Heart left ventricle (tissue), 16 donors: ENCODE measurements at places on chromosomes 4 and X.

- DNase-seq = no peak
Measured at GRCh38 chrX:10893366-10893765, 217.8 kb upstream of the HCCS start.

- no peak for DNase-seq
Measured at GRCh38 chr4:89324671-89325070, 17.1 kb upstream of the GPRIN3 start.

DNA sequence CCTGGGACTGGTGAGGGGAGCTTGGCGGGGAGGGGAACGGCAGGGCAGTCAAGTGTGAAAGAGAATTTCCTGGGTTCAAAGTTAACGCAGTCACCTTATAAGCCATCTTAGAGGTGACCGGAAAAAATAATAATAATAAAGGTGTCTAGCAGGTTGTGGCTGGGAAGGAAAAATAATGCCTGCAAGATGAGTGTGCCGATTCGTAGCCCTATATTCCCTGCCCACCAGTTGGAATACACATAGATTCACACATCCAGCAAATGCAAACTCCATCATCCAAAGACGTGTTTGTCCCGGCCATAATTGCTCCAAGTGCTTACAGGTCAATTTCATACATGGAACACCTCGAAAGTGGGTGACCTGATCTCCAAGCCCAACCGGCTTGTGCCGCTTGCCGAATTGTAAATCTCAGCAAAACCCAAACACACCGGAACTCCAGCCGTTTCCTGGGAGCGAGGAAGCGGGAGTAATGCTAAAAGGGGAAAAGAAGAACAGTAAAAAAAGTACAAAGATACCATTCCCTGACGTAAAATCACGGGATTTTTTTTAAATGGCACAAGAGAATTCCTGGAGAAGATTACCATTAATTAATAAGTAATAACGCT is 1.3 kb upstream of the FAT1 start:
- no peak for DNase-seq

GRCh38 chrX:7985568-7985967 is 58.4 kb upstream of the PNPLA4 start:
- DNase-seq = no peak

- no peak for DNase-seq
Measured at GRCh38 chrX:137354851-137355250, 211.1 kb upstream of the ZIC3 start.

- no peak for DNase-seq
Measured at GRCh38 chr4:2427383-2428334, 8.9 kb downstream of the CFAP99 start.

GRCh38 chrX:40976981-40977380 is 108.3 kb upstream of the USP9X start:
- DNase-seq = no peak
